ENCODE measurements at places on chromosomes 7 and 10.

- no peak for DNase-seq
These were observed 77.8 kb downstream of the PROSER2 start for GRCh38 chr10:11901036-11901301.

- no peak for DNase-seq
These were observed 449.1 kb downstream of the XPNPEP1 start for GRCh38 chr10:109474261-109474660.

DNA sequence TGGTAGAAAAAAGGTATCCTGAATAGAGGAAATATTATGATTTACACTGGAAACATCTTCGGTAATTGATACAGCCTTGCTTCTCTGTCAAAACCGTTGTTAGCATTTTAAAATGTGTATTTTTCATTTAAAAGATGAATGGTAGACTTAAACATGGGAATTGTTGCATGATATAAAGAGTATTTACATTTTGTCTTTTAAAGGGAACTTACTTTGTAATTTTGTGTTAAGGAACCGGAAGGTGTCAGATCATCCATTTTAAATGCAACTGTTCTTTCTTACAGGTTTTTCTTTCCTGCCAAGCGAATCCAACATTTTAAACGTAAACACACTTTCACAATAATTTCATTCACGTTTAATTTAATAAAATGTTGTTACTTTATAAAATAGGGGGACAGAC, 1.8 kb upstream of the IGF2BP3 start:
- DNase-seq, result no peak

DNA sequence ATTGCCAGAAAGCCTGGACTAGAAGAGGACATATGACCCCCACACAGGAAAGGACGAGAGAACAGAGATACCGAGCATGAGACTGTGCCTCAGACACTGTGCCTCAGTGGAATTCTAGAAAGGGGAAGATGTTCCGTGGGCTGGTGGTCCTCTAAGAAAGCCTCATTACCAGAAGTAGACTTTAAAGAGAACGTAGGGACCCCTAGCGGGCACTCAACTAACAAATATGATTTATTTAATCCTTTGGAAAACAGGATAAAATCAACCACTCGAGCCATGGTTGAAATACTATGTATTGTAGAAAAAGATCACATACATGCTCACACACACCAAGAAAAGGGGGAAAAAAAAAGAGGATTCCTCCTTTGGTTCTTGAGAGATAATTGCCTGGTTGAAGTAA, 701.2 kb upstream of the SORCS1 start:
- no peak for DNase-seq

DNA sequence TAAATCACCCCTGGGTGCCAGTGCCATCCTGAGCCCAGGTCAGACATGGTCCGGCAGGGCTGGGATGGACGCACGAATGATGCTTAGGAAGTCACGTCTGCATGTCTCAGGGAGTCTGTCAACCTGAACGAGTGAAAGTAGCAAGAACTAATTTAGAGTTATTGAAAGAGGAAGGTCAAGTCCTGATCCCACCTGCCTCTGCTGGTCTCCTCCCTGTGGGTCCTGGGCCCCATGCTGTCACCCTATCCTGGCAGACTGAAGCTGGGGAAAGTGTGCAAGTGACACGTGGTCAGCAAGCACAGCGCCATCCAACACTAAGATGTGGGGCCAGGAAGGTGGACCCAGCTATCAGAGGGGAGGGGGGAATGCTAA, 26.1 kb upstream of the GRID1 start:
- DNase-seq, result no peak

- DNase-seq, result no peak
These were observed 147.4 kb downstream of the PRKAG2 start for GRCh38 chr7:151729521-151729921.

GRCh38 chr10:62617652-62618051, 186.9 kb upstream of the ADO start:
- DNase-seq, result no peak

DNA sequence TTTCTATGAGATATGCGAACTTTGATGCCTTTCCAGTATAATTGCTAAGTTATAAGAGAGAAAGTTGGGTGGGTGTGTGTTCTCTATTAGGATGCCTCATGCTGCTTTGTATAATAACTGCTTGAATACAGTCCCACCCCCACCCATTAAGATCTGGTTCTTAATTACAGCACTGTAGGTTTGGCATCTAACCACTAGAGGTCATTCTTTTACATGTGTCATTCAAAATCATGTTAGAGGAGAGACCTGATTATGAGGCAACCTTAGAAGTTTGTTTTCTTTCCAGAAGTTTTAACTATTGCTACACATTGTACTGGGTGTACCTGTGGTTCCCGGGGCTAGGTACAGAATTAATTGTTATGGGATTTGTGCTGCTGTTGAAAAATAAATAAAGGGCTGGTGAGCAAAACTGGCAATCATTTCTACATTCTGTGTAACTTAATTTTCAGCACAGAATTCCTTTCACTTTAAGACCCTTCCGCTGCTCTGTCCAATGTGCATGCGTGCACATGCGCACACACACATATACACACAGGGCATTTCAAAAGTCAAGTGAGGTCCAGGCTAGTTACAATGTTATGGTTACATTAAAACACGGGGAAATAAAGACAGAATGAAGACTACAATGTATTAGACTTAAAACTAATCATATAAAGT, 1156.3 kb downstream of the SORCS3 start:
- no peak for DNase-seq

DNA sequence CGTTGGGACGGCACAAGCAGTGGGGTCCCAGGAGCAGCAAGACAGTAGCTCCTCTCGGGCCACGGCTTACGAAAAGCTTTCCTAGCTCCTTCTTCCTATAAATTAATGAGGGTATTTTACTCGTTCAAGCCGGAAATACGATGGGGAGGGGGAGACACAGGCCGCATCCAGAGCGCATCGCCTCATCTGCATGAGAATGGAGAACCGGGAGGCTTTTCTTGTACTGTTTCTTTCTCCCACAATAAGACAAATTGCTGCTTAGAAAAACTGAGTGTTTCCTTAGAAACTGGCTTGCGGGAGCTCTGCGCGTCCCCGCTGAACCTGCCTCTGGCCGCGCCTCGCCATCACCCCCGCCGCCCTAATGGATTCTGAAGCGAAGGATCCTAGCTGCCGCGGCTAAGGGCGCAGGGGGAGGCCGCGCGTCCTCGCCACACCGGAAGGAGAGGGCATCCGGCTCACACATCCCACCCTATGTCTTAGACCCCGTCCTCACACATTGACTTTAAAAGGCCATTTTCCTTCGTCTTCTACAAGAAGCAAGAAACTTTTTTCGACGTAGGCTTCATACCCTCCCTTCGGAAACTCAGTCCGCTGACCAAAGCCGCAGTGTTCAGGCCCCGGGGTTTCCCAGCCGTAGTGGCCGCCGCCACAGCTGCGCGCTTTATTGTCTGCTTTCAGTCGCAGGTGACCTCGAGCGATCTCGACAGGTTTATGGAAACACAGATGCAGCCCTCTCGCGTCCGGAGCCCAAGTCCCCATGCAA, 8.8 kb downstream of the NXPH1 start:
- DNase-seq, result no peak

GRCh38 chr10:108070789-108071188, 906.3 kb upstream of the SORCS1 start:
- no peak for DNase-seq

DNA sequence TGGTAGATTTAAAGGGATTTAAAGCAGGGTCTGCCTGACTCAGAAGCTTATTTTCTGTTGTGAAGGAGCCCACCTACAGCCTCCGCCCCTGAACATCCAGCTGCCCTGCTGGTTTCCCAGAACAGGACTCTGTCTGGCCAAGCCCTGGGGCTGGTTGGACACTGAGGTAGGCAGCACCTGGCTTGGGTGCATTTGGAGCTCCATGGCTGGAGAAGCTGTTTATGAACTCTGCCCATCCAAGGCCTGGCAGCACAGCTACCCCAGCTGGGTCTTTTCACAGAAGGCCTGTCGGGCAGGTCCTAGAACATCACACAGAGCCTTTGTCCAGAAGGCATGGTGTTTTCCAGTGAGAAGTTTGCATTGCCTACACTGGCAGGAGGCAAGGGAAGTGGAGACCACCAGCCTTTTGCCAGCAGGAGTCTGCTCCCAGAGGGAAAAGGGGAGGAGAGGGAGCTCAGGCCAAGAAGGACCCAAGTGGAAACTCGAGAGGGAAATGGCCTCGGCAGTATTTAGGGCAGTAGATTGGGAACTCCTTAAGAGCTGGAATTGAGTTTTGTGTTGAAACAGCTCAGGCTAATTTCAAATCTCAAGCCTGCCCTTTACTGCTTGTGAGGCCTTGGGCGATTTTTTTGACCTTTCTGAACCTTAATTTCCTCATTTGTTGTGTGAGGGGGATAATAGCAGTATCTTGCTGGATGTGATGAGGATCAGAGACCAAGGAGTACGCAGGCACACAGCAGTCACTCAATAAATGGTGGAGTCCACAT, 12.3 kb upstream of the PDCD4 start:
- no peak for DNase-seq

- no peak for DNase-seq
These were observed 197.5 kb upstream of the KMT2E start for GRCh38 chr7:104816537-104816936.

DNA sequence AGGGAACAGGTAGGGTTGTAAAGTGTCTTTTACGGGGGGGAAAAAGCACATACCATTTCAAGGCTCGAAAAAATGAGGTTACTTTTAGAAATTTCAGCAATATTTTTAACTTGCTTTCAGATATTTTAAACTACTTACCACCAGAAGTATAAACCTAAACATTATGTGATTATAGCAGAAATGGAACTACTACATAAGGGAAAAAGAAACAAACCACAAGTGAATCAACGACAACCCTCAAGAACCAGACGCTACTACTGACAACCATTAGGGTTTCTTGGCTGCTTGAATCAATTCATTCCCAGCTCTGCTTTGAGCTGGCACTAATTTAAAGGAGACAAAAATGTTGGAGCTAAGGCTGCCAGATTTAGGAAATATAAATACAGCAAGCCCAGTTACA, 80.1 kb downstream of the ZFAND4 start:
- DNase-seq, result no peak

DNA sequence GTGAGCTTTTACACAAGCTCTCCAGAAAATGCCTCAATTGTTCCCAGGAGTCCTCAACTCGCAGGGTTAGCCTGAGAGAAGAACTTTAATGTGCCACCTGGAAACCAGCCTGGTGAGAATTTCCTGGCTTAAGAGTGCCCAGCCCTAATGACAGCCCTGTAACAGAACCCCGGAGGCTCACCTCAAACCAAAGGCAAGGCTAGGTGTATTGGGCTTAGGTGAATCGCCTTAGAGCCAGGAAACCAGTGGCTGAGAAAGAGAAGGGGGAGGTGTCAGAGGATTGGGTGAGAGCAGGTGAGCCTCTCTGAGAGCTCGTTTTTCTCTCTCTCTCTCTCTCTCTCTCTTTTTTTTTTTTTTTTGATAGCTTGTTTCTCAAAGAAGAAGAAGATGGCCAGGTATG, 7.3 kb downstream of the OCM2 start:
- DNase-seq, result no peak

DNA sequence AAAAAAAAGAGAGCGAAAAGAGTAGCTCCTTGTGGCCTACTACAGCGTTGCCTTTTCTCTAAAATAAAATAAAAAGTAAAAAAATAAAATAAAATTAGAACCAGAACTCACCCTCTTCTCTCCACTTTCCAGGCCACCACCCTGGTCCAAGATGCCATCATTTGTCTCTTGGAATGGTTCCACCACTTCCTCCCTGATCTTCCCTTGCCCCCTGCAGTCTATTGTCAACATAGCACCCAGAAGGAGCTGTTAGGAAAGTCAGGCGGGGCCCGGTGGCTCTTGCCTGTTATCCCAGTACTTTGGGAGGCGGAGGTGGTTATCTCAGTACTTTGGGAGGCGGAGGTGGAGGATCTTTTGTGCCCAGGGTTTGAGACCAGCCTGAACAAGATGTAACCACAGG, 7.6 kb upstream of the GRID2IP start:
- DNase-seq, result no peak

- no peak for DNase-seq
These were observed 90.4 kb downstream of the C10orf105 start for GRCh38 chr10:71629131-71629530.

GRCh38 chr10:70540789-70541360, 61.7 kb downstream of the PRF1 start:
- no peak for DNase-seq

- DNase-seq, result no peak
These were observed 9.2 kb downstream of the DNA2 start for GRCh38 chr10:68462536-68462935.

DNA sequence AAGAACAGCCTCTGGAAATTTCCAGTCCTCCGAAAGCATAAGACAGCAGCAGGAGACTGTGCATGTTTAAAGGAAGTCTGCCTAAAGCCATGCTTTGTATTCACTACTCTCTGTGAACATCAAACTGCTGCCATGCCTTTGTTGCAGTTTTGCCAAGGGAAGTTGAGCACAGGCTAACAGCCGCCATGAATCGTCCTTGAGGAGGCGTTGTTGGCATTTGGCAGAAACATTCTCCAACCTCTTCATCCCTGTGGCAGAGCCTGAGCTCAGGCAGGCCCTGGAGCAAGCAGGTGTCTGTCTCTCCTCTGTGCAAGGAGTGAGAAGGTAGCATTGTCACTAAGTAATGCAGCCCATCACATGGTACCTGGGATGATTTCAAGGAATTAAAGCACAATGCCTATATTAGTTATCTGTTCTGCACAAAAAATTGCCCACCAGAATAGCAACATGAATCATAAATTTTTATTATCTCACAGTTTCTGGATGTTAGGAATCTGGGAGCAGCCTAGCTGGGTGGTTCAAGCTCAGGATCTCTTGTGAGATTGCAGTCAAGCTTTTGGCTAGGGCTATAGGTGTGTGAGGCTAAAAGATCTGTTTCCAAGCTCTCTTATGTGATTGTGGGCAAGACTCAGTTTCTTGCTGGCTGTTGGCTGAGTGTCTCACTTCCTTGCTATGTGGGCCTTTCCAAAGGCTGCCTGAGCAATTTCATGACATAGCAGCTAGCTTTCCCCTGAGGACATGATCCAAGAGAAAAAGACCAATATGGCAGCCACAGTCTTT, 46.5 kb upstream of the KIAA1217 start:
- no peak for DNase-seq

DNA sequence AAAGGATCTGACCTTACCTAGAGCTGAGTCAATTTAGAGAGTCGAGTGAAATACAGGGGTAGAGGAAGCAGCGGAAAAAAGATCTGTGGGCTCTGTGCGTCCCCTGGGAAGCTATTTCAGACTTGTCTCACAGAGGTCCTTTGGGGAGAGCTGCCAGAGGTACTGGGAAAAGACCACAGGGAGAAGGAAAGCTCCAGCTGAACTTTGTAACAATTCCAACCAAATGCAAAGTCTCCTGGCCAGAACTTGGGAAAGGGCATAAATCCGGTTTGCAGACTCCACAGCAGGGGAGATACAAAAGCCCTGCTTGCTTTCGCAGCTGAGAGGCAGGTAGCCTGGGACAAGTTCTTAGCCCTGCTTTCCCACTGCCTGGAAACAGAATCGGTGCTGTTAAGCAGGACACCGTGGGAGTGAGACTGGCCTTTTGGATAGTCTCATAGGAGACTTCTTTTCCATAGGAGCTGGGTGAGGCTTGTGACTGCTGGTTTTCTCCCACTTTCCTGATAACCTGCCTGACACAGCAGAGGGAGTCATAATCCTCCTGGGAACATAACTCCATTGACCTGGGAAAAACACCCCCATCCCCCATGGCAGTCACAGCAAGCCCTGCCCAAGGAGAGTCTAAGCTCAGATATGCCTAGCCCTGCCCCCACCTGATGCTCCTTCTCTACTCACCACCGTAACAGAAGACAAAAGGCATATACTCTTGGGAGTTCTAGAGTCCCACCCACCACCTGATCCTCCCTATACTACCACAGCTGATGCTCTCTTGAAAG, 926.2 kb downstream of the KCNMA1 start:
- no peak for DNase-seq

GRCh38 chr7:105365541-105366534, 22.9 kb downstream of the SRPK2 start:
- DNase-seq, result no peak

Measured in stimulated activated CD4-positive, alpha-beta T cell treated with anti-CD3 and anti-CD28 coated beads, Interleukin-4, amount 100 ng/mL, for 1 hour (primary cell).